ENCODE measurements at places on chromosomes 11 and 22.
A peak's percentile ranks its signal among the peaks of the same experiment; 100 is the strongest.

DNA sequence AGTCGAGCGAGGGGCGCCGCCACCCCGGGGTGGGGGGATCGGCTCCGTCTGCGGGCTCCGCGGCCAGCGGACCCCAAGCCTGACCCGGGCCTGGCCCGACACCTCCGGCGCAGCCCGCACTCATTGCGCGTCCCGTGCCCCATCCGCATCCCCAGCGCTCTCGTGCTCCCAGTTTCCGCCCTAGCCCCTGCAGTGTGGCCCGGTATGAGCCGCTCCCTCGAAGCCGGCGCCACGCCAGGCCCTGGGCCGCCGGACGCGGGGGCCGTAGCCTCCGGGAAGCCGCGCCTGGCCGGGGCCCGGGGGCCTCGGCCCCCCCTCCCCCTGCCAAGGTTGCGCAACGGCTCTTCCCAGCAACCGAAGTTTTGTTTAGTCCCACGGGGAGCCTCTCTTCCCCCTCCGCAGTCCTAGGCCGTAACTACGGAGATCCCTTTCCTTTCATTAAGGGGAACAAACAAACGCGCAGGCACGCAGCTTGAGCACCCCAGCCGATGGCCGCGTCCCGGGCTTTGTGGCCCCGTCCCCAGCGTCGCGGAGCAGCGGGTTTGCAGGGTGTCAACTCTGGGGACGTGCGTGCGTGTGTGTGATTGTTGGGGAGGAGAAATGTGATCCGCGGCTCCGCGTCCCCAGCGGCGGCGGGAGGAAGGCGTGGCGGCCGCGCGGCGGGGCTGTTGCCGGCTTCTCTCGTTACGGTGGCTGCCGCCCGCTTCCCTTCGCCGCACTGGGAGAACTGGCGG lies 883 bp downstream of the HIPK3 start:
- DNase-seq, result peak; percentile 62

GRCh38 chr11:130414107-130415080 lies 14.0 kb downstream of the ADAMTS8 start:
- DNase-seq, result no peak

DNA sequence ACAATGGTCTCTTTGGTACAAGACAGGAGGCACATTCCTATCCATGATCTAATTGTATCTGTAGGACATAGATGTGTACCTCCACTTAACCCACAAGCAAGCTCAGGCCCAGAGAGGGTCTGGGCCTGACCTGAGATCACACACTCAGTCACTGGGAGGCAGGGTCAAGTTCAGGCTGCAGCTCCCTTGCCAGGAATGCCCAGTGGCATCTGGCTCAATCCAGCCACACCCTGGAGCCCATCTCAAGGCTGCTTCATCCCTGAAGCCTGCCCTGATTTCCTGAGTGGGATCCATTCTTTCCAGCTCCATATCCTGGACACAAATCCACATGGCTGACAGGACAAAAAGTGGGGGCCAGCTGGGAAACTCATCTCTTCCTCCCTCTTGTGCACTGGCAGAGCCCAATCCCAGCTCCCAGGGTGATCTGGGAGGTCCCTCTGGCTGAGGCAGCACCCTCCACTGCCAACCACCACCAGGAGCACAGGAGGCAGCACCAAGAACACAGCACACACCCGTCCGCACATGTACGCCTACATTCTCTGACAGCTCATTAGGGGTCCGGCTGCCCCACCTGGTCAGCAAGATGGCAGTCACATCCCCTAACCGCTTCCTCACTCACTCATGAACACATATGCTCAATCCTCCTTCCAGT lies 39.2 kb upstream of the KLHL35 start:
- DNase-seq, result no peak

DNA sequence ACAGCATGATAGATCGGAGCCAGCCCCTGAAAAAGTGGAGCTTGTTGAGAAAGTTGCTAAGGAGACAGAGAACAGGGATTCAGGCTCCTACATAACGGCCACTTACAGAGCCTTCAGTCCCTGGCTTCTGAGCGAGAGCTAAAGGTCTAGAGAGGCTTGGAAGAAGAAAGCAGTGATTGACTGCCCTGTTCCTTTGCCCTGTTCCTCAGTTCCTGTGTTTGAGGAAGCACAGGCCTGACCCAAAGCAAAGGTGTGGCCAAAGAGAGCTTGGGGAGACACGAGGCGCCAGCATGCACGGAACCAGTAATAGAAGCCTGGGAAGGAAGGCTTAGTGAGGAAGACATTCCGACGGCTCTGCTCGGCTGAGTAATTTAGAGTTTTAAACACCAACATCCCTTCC lies 74.1 kb upstream of the CSNK2A3 start:
- no peak for DNase-seq

- no peak for DNase-seq
Measured at GRCh38 chr22:33337524-33337923, 279.3 kb upstream of the SYN3 start.
